ENCODE measurements at places on chromosomes 3 and 15.

GRCh38 chr3:107260207-107260606 is 117.0 kb upstream of the CCDC54 start:
- DNase-seq = no peak

- DNase-seq = peak; percentile 16
These were observed 1.2 kb downstream of the IFT122 start for GRCh38 chr3:129441215-129441614.

DNA sequence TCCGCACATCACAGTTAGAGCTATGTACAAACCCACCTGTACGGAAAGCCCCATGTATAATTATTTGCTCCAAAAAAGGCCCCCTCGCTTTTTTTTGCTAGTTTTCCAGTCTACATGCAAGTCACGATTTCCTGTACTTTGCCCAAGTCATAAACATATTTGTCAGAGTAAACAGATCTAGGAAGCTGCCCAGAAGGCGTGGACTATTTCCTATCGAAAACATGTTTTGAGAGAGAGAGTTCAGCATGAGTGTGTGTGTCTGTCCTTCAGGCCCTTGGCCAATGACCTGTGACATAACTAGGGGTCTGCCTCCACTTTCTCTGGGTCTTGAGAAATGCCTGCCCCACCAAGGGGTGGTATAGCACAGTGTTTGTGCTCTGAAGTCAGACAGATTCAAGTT is 72.7 kb upstream of the HACD2 start:
- DNase-seq = no peak

GRCh38 chr3:17910922-17911321 is 168.5 kb upstream of the TBC1D5 start:
- DNase-seq = peak; percentile 49

GRCh38 chr15:56964182-56964581 is 45.7 kb downstream of the TCF12 start:
- DNase-seq = no peak

- DNase-seq = no peak
These were observed 34.7 kb downstream of the ANXA2 start for GRCh38 chr15:60363087-60363549.

GRCh38 chr15:91496754-91497691 is 356.5 kb upstream of the SLCO3A1 start:
- DNase-seq = no peak

DNA sequence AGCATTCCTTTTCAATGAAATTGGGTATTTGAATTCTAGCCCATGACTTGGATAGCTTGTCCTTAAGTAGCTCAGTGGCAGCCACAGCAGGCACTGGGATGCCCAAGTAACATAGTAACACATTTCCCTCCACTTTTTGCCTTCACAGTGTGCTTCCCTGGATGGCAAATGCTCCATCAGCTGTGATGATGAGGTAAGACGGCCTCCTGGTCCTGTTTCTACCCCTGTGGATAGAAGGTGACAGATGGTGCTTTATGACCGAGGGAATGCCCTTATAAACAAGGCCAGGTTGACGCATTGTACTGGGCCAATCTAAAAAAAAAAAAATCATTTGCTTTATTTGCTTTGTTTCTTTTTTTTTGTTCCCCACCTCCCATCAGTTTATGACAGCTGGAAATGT is 41.8 kb upstream of the LRTM1 start:
- DNase-seq = no peak

GRCh38 chr15:52137432-52138357 is 25.1 kb upstream of the BCL2L10 start:
- peak; percentile 94 for DNase-seq

DNA sequence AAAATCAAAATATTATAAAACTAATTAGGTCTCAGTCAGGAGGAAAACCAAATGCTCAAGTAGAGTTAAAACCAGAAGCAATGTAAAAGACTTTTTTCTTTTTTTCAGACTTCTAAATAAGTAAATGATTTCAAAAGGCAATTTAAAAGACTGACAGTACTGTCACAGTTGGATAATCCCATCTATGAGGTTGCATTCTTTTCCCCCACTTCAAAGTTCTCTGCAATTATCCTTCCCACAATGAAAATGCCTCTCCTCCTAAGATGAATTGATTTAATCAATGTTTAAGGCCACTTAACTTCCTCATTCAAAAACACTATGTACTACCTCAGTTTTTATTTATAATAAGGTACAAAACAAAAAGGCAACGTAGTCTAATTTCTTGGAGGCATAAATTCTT is 8.1 kb downstream of the MRPL3 start:
- peak; percentile 10 for DNase-seq

GRCh38 chr3:126261037-126261436 is 80.7 kb upstream of the ALDH1L1 start:
- DNase-seq = peak; percentile 64

DNA sequence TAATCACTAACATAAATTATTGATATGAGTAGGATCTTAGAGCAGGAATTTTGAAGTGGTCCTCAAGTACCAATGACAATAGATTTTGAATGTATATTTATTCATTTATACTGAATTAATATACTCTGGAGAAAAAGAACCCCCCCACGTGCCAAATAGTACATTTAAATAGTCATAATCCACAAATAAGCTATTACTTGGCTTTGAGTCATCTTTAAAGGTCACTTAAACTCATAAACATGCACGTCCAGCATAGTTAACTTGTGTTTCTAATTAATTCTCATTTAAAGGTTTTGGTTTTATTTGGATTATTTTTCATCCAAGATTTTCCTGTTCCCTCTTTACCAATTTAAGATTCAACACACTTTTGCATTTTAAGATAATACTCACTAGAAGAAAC is 35.1 kb downstream of the FGF7 start:
- DNase-seq = no peak

- no peak for DNase-seq
These were observed 12.9 kb upstream of the PRC1 start for GRCh38 chr15:91007266-91007665.

DNA sequence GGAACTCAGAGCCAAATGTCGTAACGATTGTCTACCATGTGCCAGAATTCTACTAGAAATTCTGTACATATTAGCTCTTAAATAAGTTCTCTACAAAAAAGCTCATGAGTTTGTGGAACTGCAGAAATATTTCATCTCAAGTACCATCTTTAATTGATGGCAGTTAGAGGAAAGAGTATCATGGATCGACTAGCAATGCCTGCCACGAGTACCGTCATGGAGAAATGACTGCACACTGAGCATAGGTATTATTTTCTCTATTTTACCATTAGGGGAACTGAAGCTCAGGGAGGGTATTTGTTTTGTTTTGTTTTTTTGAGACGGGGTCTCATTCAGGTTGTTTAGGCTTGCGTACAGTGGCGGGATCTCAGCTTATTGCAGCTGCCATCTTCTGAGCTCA is 2.8 kb downstream of the RPUSD3 start:
- no peak for DNase-seq

- no peak for DNase-seq
These were observed 996 bp downstream of the RABL3 start for GRCh38 chr3:120741320-120741719.

DNA sequence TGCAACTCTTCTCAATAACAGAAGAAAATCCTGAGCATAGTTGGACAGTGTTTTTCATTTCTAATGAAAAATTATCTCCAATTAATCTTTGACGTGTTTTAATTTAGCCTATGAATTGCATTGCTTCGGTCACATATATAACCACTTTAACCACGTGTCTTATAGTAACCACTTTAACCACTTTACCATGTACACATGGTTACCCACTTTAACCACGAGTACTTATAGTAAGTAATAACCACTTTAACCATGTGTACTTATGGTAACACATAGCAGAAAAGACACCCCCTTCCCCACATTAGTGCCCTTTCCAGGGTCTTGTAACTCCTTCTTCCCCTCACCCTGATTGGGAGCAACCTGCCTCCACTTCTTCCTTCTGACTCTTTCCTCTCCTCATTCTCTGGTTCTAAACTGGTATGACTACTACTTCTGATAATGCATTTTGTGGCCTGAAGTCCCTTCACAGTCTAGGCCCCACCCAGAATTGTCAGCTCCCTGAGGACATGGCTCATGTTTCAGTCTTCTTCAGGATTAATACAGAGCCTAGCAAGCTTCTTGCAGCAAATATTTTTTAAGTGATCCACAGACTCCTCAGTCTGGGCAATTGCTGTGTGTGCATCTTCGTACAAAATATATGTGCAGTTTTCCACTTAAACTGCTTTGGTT is 25.0 kb downstream of the SLC7A14 start:
- no peak for DNase-seq

DNA sequence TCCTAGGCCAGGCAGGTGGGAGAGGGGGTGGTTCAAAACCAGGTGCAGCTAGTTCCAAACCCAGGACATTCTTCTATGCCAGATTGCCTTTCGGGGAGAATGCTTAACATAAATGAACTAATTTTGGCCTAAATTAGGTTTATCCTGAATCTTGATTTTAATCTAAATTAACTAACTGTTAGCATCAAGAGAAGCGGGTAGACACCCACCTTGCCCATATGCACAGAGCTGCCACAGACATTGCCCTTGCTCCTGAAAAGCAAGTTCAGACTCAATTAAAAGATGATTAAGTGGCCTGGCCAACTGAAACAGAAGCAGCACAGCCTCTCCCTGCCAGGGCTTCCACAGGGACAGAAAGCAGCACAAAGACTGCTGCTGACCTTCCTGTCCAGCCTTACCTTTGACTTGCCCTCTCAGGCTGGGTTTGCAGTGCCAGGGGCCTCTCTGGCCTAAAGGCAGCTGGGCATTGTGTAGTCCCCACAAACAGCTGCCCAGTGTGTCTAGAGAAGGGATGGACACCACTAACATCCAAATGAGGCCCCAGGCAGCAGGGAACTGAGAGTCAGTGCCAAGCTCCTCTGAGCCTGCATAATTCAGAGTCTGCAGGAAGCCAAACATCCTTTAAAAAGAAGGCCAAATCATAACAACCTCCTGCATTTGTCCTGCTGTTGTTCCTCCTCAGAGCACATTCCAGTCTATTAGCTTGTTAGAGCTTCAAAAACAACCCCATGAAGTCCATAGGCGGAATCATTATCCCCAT is 15.4 kb upstream of the OXTR start:
- no peak for DNase-seq

DNA sequence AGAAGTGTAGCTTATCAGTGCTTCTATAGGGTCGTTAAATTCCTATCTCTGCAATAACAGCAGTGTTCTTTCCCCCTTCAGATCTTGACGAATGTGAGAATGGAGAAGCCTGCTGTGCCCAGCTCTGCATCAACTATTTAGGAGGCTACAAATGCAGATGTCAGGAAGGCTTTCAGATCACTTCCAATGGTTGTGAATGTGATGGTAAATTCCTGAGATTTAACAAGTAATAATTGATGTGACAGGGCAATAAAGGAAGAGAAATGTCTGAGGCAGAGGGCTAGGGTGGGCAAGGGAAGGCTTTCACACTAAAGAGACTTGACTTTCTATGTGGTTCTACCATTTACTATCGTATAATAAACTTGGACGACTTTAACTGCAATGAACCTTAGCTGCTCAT is 711.7 kb upstream of the GOLIM4 start:
- no peak for DNase-seq

DNA sequence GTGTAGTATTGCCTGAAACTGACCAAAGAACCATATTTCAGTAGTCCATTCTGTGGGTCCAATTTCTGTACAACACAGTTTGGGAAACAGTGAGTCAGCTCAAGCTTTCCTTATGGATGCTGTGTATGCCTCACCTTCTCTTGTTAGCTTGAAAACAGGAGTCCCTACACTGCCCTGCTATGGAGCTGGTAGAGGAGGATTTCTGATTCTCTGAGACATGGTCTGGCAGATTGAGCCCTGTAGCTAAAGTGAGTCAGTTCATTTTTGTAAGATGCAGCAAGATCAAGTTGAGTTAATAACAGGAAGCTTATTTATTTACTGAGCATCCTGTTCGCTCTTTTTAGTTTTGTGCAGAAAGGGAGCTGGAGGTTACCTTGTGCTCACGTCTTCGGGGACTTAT is 424.1 kb upstream of the RBMS3 start:
- no peak for DNase-seq

- peak; percentile 90 for DNase-seq
These were observed 29.3 kb downstream of the CTSH start for GRCh38 chr15:78915341-78916087.

GRCh38 chr3:182626484-182627467 is 166.5 kb upstream of the ATP11B start:
- no peak for DNase-seq

DNA sequence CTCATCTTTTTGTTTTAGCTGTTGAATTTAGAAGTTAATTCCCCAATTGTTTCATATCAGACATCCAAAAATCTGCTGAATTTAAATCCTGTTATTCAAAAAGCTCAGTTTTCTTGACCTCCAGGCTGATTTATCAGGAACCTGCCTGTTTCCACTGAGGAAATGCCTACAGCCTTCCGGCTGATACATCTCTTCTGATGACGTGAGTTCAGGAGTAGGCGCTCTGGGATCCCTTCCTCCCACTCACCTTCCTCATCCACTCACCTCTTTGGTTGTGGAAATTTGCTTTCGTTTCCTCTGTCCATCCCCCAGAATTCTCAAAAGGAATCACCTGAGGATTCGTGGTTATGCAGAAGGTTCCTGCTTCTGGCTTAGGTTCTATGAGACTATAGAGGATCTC is 55.4 kb upstream of the ALDH1A3 start:
- no peak for DNase-seq

GRCh38 chr3:143775459-143775858 is 72.8 kb downstream of the SLC9A9 start:
- DNase-seq = peak; percentile 37

DNA sequence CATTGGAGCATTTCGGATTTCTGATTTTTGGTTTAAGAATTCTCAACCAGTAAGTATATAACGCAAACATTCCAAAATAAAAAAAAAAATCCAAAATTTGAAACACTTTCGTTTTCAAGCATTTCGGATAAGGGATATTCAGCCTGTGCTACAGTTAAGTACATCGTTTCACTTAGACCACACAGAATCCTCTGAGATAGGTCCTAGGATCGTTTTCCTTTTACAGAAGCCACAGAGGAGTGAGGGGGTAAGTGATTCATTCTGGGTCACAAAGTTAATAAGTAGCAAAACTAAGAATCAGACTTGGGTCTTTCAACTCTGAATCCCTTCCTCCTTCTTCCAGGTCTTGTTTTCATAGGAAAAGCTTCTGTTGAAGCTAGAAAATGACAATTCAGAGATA is 249.3 kb downstream of the BBX start:
- DNase-seq = no peak

DNA sequence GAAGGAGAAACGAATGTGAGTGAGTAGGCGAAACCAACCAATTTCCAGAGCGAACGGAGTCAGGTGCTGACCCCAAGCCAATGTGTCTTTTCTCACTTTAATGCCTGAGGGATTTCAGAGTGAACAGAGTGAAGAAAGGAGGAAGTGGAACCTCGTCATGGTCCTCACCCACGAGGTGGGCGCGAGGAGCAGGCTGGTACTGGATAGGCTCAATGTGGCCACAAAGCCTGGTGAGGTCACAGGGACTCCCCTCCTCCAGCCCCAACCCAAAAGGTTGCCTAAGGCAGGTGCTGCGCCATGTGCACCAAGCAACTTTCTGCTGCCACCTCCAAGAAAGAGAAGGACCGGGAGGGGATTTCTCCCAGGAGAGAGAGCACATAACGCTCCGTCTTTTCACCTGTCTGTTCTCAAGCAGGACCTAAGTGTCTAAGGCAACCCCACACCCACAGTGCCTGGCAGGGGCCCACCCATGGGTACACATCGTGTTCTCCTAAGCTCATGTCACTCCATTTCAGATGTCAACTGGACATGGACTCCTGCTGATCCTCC is 3.8 kb downstream of the NRROS start:
- DNase-seq = peak; percentile 83

Data from KBM-7 (cell line).